T-helper 2 cell (primary cell): ENCODE measurements at places on chromosomes 1 and 21.

GRCh38 chr1:21586846-21587601 lies 77.8 kb downstream of the ALPL start:
- DNase-seq, result no peak

DNA sequence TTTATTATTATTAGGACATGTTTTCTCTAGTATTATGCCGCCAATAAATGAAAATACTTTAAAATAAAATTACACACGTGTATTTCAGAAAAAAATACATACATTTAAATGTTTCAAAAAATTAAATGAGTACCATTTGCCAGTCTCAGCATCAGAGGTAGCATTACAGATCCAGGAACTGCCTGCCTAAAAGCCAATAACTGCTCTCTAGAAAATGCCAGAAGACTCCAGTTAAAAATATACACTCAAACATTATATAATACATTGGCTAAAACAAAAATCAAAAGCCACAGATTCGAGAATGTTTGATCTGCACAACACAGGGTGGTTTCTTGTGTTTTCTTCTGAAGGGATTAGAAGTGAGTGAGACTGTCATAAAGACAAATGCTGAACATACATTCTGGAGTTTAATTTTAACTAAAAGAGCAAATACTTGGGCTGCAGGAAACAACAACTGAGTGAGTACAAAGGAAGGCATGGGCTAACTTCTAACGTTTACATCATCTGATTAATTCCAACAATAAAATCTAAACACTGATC lies 105.5 kb downstream of the RERE start:
- no peak for DNase-seq

DNA sequence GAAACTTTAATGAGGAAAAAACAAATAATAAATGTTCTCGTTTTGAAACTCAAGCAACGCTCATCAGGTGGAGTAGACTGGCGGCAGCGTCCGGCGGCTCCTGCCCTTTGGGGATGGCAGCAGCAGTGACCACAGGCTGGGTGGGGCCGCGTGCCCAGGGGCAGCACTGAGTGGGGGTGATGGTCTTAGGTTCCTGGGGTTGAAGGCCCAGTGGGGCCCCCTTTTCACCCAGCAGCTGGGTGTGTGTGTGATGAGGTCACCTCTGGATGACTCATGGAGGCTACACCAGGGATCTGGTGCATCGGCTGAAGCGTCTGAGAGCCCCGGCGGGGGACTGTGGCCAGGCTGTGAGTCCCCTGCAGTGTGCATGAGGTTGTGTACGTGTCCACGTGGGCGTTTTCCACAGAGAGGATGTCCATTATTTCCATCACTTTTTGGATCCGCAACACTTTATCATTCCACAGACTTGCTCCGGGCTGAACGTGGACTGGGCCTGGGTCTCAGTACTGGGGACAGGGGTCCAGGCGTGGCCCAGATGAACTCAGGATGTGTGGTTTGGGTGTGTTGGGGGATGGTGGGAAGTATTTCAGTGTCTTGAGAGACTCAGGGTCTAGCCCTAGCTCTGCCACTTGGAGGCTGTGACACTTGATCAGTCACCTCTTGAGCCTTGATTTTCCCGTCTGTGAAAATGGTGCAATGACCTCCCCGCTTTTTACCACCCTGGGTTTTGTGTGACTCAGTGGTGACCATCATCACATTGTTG lies 25.6 kb downstream of the LDLRAP1 start:
- DNase-seq, result no peak

- DNase-seq, result no peak
Measured at GRCh38 chr1:187275346-187275745, 446.6 kb downstream of the PLA2G4A start.

- DNase-seq, result no peak
Measured at GRCh38 chr21:42937960-42938605, 12.7 kb upstream of the ERVH48-1 start.

DNA sequence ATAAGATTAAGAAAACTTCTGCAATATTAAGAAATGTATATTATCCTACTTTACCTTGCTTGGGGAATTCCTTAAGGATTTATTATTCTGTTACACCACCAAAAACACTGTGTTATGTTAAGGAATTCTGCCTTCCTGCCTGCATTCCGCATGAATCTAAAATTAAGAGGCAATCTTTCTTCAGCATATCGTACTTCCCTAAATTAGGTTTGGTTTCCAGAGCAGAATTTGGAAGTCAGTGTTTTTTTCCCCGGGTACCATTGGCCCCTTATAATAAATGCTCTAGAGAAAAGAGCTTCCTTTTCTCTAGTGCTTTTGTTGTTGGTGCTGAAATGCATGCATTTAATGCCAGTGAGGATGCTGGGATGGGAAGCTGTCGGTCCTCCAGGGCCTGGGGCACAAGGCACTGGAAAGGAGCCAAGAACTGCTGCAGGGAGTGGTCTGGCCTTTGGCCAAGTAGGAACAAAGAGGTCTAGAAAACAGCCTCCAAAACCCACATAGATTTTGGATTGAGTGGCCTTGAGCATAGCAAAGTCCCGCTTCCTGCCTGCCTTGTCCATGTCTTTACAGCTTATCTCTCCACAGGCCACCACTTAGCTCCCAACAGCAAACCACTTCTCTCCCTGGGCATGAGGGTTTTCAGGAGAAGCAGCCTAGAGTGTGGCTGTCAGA lies 69.9 kb downstream of the RRAGC start:
- no peak for DNase-seq

- no peak for DNase-seq
Measured at GRCh38 chr1:223142269-223142668, 779 bp downstream of the TLR5 start.

DNA sequence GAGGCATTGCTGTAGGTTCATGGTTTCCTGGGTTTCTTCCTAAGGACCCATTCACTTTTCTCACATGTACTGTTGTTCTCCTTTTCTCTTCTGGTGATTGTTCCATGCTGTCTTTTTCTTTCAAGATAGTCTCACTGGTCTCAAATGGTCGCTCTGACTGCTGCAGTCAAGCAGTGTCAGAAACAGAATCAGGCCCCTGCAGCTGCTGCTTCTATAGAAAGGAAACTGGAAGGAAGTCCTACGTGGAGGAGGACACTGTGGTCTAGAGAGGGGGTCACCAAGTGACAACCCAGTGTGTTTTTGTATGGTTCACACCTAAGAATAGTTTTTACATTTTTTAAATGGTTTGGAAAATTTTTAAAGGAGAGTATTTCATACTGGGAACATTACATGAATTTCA lies 2.4 kb downstream of the NECAP2 start:
- no peak for DNase-seq

GRCh38 chr1:202122639-202123335 lies at the start of gene GPR37L1:
Gene GPR37L1, plus strand, starts transcription at chr1:202122917. Its CDS starts 47 bp downstream, at chr1:202122964.
- DNase-seq, result no peak

GRCh38 chr1:183168308-183168707 lies 17.8 kb upstream of the LAMC2 start:
- no peak for DNase-seq

DNA sequence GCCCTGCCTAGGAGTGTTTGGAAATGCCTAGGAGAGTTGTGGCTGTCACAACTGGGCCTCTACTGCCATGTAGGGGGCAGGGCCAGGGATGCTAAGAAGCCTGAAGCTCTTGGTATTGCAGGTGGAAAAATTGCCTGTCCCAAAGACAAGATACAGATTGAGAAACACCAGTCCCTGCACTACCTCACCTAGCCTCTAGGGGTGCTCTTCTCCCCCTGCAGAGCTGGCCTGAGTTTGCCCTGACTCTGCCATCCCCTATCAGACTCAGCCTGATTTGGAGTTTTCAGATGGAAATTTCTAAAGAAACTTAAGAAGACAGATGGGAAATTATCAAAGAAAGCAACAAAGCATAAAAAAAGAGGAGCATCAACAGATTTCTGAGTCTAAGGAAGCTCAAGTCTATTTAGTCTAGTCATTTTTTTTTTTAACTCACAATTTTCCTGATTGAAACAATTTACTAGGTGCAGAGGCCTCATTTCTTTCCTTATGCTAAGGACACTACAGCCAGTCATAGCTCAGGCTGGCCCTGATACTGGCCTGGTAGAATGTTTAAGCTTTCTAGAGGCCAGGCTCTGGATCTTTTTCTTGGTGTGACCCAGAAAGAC lies 61.4 kb upstream of the LRRN2 start:
- no peak for DNase-seq

GRCh38 chr1:152071123-152071522 lies 17.7 kb downstream of the TCHHL1 start:
- no peak for DNase-seq

GRCh38 chr1:89523572-89524368 lies 859 bp upstream of the LRRC8B start:
- peak; percentile 89 for DNase-seq

- DNase-seq, result no peak
Measured at GRCh38 chr1:174764191-174764590, 235.6 kb upstream of the CACYBP start.

GRCh38 chr21:33080376-33080775 lies 10.4 kb downstream of the OLIG1 start:
- no peak for DNase-seq

DNA sequence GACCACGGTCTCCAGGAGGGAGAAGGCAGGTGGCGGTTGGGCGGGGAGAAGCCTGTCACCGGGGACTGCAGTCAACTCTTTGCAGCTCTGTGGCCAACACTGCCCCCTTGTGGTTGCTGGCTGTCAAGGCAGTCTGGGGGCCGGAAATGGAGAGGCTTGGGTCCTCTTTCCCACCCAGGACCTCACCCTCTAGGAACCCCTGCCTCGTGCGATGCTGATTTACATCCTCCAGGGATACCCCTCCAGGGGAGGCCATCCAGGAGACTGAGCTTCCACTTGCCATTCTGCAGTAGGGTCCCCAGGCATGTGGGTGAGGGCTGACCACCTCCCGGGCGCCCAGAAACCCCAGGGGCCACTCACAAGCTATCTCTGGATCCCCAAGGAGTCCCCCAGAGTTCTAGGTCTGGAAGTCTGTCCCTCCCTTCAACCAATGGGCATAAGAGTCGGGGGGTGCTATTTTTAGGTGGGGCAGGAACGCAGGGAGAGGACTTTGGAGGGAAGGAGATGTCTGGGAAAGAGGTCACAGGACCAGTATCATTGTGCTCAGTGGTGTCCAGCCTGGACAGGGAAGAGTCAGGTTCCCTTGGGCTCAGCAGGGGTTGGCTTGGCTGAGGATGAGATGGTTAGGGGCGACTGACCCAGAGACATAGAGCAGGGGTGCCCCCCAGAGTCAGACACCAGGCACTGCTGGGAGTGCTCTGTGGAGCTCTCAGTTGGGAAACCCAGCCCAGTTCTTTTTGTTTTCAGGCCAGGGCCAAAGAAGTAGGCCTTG lies 7.1 kb upstream of the GPR61 start:
- peak; percentile 83 for DNase-seq

- DNase-seq, result no peak
Measured at GRCh38 chr1:94265906-94266305, 28.5 kb upstream of the ARHGAP29 start.

DNA sequence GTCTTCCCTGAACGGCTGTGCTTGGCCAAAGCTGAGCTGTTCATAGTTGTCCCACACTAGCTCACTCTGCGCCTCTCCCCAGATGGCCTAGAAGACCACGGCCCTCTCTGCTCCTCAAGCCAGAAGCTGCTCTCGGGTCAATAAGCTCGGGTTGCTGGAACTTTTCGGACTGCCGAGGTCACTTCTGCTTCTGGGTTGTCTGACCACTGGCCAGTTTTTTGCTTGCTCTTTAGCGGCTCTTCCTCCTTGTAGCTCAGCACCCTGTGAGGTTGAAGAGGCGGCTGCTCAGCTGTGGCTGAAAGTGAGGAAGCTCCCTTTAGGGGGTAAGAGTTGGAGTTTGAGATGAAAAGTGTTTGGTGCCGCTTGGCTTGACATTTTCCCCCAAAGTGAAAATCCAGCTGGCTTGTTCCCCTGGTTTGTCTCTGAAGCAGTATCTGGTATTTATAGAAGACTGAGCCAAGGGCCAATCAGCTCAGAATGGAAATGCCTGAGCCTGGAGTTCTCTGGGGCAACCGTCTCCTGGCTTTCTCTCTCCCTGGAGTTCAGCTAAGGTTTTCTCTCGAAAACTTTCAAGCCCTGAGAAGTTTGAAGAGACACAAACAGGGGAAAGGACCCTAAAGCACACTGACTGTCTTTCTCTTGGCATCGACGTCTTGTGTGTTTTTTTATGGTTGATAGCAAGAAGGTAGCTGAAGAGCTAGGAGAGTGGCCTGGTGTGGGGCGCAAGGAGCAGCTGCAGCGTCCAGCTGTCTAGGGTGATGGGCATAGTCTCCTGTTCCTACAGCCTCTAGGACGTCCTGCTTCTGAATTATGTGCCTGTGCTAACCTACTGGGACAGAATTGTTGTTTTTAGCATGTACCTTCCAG lies 72.0 kb downstream of the SYT6 start:
- DNase-seq, result no peak

- no peak for DNase-seq
Measured at GRCh38 chr1:103937763-103938357, 188.2 kb downstream of the AMY1C start.

GRCh38 chr1:32010246-32010645 lies 3.4 kb upstream of the KHDRBS1 start:
- no peak for DNase-seq

GRCh38 chr1:159879977-159880376 lies 17.5 kb upstream of the VSIG8 start:
- no peak for DNase-seq

DNA sequence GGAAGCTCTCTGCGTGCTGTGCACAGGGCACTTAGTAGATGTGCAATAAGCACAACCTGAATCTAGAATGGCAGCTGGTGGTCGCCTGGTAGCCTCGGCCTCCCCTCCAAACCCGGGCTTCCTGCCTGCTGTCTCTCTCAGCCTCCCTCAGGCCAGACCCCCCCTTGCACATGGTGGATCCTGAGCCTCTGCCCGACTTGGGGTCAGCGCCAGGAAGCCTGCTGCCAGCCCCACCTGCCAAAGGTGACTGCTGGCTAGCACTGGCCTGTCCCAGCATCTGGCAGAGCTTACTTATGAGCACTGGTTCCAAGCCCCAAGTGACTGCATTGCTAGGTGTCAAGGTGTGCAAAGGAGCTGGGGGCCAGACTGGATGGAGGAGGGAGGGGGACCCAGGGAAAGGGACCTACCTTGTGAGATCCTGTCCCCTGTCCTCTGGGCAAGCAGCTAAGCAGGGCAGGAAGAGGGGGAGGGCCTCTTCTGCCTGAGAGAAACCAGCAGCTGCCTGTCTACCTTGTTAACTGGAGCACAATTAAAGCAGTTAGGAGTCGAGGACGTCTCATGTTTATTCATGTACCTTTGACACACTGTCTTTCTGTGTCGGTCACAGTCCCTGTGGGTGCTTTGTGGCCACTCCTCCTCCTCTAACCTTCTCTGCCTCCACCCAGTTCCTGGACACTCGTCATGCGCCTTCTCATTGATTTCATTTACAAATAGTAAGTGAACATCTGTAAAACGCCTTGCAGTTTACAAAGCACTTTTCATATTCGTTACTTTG lies 100.9 kb downstream of the DDX20 start:
- DNase-seq, result no peak

DNA sequence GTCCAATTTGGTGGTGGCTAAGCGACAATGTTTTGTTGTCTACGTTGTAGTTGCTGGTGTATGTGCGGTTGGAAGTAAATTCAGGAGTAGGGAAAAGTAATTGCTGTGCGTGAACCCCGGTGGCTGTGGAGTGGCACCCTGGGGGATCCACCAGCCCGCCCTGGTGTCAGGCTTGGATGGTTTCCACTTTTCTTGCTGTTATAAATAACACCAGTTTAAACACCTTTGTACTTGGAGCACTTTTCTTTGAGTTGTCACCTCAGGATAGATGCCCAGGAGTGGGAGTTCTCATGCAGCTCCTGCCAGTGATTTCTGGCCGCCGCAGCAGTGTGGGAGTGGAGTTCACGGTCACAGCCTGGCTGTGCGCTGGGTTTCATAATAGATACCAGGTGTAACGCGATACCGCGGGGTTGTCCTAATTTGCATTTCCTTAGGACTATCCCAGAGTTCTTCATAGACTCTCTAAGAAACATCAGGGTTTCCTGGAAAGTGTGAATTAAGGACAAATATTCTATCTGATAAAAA lies 12.8 kb upstream of the TMEM200B start:
- DNase-seq, result no peak

- DNase-seq, result no peak
Measured at GRCh38 chr1:181496759-181497158, 13.4 kb downstream of the CACNA1E start.
